ENCODE measurements at places on chromosomes 13 and 19.

- DNase-seq = no peak
Measured at GRCh38 chr13:84136582-84136981, 254.3 kb upstream of the SLITRK1 start.

DNA sequence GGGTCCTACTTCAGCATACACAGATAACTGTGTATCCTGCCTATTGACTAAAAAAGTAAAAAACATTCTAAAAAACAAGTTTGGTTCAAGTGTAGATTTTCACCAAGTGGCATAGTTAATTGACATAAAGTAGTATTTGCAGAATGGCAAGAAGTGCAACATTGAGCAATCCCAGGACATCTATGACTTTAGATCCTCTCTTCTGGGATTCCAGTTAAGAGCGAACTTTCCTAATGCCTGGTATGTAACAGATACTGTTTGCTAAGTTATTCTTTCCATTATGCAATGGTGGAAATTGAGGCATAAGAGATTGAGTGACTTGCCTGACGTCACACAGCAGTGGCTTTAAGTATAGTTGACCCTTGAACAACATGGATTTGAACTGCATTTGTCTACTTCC, 96.1 kb downstream of the ZMYM2 start:
- no peak for DNase-seq

- no peak for DNase-seq
Measured at GRCh38 chr19:2978166-2978767, 903 bp downstream of the TLE6 start.

GRCh38 chr13:98879127-98879520, 98.7 kb downstream of the DOCK9 start:
- no peak for DNase-seq

DNA sequence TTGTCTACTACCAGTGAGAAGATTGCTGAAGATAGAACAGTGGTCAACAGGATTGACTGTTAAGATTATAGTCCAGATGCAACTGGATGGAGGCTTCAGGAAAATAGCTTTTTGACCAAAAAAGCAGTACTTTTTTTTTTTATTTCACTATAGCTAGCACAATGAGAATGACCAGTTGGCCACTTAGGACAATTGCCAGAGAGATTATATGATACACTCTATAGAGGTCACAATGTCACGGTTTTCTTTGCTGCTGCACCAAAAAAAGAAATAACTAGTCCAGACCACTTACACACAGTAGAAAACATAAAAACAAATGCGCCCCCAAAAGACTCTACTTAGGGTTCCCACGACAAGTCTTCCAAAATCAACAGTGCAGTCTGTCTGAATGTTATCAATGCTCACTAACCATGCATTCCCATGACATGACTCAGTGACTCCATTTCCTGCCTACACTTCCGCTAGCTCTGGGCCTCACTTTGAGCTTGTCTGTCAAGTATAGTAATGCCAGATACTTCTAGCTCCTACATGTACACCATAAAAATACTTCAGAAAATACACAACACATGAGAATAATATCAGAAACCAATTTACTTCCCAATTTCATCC, 209.1 kb upstream of the STARD13 start:
- DNase-seq = no peak

GRCh38 chr13:61670384-61671161, 254.9 kb upstream of the PCDH20 start:
- no peak for DNase-seq

All from stimulated activated CD4-positive, alpha-beta T cell treated with anti-CD3 and anti-CD28 coated beads, TNF-alpha, amount 100 ng/mL, for 48 hours (primary cell).